ENCODE measurements at places on chromosomes 16 and 17. TPM values are rescaled to one million over a fixed set of nuclear protein-coding genes. Genes with fewer than 3 reads are reported as not detected.
A peak's percentile ranks its signal among the peaks of the same experiment; 100 is the strongest.

DNA sequence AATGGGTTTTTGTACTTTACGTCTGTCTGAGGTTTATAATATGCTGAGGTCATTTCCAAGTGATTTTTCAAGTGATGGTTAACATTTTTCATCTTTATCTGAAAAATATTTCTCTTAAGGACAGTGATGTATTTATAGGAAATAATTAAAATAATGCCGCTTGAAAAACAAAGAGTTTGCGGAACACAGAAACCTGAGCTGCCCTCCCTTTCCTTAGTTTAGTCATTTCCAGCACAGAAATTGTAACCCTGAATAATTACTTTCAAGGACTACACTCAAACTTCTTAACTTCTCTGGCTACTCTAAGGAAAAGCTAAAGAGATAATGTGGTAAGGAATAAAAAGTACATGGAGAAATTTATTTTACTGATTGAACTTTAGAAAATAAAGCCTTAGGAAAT lies 54.6 kb downstream of the MRTFB start:
- no peak overlapping the region for H3K27ac ChIP-seq
- H3K4me1 ChIP-seq, result no peaks in the 10 kb centered on the region
- no peak overlapping the region for H3K4me3 ChIP-seq
- H3K27me3 ChIP-seq, result no peaks in the 10 kb centered on the region
- DNase-seq, result no peak

GRCh38 chr17:15382914-15383313 lies 41.5 kb upstream of the TEKT3 start:
- H3K36me3 ChIP-seq, result no peaks in the 10 kb centered on the region
- H3K27ac ChIP-seq, result no peak overlapping the region

DNA sequence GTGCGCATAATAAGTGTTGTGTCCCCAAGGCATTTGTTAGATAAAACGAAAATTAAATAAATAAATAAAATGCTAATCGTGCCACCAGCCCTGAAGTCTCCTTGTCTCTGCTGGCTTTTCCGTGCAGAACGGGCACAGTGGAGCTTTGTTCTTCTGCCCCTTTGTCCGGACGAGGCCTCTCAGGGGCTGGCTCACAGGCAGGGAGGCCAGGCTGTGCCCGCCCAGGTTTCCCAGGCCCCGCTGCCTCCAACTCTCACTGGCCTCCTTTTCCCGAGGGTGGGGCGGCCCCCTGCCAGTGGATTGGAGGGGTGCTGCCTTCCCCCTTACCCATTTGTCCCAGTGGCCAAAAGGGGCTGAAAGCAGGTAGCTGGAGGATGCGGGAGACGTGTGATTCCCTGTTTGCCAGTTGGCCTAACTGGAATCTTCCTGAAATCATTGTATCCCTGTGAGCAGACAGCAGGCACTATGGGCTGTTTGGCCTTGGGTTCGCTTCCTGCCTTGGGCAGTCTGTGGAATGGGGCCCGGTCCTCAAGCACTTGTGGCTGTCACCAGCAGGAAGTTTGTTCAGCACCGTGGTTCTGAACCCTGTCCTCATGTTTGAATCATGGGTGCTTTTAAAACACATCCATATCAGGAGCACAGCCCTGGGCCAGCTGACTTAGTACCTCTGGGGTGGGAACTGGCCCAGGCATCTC lies 64.4 kb downstream of the KSR1 start:
- H3K4me3 ChIP-seq, result no peak overlapping the region
- peaks cover 61% of the 10 kb centered on the region for H3K4me1 ChIP-seq
- H3K27me3 ChIP-seq, result no peaks in the 10 kb centered on the region
- H3K36me3 ChIP-seq, result no peaks in the 10 kb centered on the region
- DNase-seq, result no peak

DNA sequence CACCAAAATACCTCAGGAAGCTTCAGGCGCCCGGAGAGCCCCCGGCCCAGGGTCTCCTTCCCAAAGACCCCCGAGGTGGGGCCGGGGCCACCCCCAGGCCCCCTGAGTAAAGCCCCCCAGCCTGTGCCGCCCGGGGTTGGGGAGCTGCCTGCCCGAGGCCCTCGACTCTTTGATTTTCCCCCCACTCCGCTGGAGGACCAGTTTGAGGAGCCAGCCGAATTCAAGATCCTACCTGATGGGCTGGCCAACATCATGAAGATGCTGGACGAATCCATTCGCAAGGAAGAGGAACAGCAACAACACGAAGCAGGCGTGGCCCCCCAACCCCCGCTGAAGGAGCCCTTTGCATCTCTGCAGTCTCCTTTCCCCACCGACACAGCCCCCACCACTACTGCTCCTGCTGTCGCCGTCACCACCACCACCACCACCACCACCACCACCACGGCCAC lies 6.7 kb upstream of the TMEM88 start:
- peaks cover 47% of the 10 kb centered on the region for H3K4me1 ChIP-seq
- H3K36me3 ChIP-seq, result no peaks in the 10 kb centered on the region
- no peak overlapping the region for H3K27ac ChIP-seq
- H3K27me3 ChIP-seq, result no peaks in the 10 kb centered on the region
- DNase-seq, result no peak

DNA sequence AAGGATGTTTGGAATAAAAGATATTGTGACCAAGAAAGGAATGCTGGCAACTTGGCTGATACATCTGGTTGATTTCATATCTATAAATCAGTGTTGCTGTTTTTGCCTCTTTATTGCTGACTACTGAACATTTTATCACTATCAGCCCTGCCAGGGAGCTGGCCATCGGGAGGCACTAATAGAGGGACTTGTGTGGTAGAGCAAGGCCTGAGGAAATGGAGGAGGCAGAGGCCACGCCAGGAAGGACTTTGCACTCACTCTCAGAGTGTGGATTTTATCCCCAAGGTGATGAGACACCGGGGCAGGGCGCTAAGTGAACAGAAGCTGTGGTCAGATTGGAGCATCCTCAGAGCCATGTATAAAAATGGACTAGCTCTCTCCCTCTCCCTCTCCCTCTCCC lies 9.3 kb upstream of the CYB561 start:
- DNase-seq, result no peak
- no peak overlapping the region for H3K27ac ChIP-seq
- H3K4me3 ChIP-seq, result no peak overlapping the region
- peaks cover 4% of the 10 kb centered on the region for H3K4me1 ChIP-seq

DNA sequence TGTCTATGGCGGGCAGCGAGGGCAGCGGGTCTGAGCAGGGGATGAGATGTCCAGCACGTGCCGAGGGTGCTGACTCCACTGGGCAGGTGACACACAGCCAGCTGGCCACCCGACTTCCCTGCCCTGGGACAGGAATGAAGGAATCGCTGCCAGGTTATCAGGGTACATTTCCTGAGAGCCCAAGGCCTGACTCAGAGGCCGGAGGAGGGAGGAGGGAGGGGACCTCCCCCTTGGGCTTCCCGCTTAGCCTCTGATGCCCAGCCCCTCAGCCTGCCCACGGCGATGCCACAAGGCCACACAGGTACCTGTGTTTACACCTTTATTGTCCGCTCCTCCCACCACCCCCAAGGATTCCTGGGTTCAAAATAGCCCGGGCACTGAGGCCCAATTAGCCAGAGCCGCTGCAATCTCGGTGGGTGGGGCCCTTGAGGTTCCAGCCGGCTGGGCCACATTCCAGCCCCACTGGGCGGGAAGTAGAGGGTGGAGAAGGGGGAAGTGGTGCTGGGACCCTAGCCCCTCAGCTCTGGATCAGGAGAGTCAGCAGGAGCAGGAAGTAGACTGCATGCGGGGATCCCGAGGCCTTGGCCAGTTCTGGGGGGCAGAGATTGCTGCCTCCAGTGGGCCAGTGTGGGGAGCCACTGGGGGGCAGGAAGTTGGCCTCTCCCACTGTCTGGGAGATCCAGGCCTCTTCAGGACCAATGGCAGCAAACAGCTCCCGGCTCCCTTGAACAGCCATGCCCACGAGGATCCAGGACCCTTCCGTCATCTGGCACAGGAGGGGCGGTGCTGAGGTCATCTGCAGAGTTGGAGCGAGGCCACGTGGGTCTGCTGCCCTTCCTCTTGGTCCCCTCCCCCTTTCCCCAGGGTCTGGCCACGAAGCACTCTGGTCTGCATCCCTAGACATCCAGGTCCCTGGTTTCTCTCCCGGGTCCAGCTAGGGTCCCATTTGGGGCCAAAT lies 3.4 kb upstream of the PRSS8 start:
- H3K4me1 ChIP-seq, result peaks cover 10% of the 10 kb centered on the region
- no peak overlapping the region for H3K27ac ChIP-seq
- no peak for DNase-seq
- H3K27me3 ChIP-seq, result no peaks in the 10 kb centered on the region
- no peaks in the 10 kb centered on the region for H3K36me3 ChIP-seq
- no peak overlapping the region for H3K4me3 ChIP-seq

DNA sequence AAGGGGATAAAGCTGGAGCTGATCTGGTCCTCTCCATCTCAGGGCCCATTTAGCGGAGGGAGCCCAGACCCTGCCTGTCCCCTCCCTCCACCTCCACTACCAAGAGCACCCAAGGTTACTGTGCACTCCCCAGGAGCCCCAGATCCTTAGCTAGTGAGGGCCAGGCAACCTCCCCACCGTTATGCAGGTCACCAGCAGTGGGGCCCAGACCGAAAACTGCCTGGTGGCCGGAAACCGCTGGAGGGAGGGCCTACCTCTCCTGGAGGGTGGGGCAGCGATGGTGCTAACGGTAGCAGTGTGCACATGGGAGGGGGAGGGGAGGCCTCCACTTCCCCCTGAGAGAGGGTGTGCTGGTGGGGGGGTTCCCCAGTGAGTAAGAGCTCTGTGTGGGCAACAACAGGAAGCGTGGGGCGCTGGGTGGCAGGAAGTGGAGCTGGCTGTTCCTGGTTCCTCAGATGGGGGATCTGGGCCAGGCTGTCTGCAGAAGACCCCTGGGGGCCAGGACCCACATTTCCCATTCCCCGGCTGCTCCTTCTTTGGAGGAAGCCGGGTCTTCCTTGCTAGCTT lies 4.4 kb downstream of the FMNL1 start:
- no peaks in the 10 kb centered on the region for H3K27me3 ChIP-seq
- peaks cover 42% of the 10 kb centered on the region for H3K36me3 ChIP-seq
- peak overlapping the region; percentile 93 for H3K4me3 ChIP-seq
- peak; percentile 99 for DNase-seq

DNA sequence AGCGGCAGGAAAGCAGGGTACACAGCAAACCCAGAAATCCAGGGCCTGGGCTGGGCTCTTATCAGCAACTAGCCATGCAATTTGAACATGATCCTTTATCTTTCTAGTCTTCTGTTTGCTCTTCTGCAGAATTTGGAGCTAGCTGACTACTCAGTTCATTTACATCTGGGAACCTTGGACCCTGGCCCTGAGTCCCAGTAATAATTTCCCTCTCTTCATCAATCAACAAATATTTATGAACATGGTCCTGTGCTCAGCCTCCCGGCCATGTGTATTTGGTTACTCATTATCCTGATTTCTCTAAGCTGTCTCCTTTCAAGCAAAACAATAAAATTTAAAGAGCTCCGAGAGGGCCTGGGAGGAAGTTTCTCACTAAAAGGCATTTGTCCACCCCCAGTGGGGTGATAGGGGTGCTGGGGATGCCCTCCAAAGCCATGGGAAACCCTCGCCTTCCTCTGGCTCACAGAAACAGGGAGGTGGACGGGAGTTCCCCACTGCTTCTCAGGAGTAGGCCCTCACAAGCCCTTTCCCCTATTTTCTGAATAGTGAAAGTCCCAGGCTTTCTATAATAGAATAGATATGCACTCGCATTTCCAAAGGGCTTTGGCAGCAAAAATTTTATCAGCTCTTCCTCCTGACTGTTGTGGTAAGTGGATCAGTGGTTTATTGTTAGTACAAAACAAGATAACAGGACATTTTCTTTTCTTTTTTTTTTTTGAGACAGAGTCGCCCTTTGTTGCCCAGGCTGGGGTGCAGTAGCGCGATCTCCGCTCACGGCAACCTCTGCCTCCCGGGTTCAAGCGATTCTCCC lies 6.9 kb upstream of the WDR59 start:
- no peak overlapping the region for H3K27ac ChIP-seq
- peaks cover 13% of the 10 kb centered on the region for H3K27me3 ChIP-seq
- no peaks in the 10 kb centered on the region for H3K36me3 ChIP-seq
- H3K4me3 ChIP-seq, result no peak overlapping the region

- DNase-seq, result no peak
- peaks cover 29% of the 10 kb centered on the region for H3K36me3 ChIP-seq
- H3K4me1 ChIP-seq, result peaks cover 13% of the 10 kb centered on the region
- H3K4me3 ChIP-seq, result no peak overlapping the region
Measured at GRCh38 chr17:35293151-35293847, 50.4 kb downstream of the SLFN5 start.

DNA sequence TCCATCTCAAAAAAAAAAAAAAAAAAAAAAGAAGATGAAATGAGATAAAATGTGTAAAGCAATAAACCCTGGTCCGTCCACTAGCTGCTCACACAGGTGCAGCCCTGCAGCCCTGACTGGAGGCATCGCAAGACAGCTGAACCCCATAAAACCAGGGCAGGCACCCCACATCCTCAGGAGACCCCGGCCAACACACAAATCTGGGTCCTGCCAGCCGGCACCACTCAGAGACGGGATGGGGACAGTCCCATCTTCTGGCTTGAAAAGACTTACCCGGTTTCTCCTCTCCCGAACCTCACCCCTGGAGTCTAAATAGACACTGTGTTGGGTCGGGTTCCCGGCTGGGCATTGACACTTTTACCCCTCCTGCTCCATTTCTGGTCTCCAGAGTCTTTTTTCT lies 52.7 kb upstream of the TNRC6C start:
- peaks cover 21% of the 10 kb centered on the region for H3K27me3 ChIP-seq
- H3K4me3 ChIP-seq, result no peak overlapping the region
- H3K4me1 ChIP-seq, result no peaks in the 10 kb centered on the region
- DNase-seq, result no peak
- no peak overlapping the region for H3K27ac ChIP-seq
- no peaks in the 10 kb centered on the region for H3K36me3 ChIP-seq

DNA sequence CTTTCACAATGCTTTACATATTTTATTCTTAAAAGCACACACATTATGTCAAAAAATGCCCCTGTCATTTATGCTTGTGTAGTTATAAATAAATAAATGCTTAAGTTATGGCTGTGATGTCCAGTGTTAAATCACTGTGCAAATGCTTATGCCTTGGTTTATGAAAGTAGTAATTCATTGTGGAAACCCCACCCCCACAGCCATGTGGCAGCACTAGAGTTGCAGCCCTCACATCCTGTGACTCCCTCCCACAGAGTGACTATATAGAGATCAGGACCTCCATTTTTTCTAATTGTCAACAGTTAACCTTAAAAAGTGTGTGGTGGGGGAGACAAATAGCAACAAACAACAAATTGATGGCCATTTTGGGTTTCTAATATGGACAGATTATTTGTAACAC lies 2.4 kb downstream of the SKAP1 start:
- no peaks in the 10 kb centered on the region for H3K27me3 ChIP-seq
- peaks cover 56% of the 10 kb centered on the region for H3K4me1 ChIP-seq
- peak; percentile 88 for DNase-seq
- H3K4me3 ChIP-seq, result peak overlapping the region; percentile 82
- H3K36me3 ChIP-seq, result peaks cover 36% of the 10 kb centered on the region

DNA sequence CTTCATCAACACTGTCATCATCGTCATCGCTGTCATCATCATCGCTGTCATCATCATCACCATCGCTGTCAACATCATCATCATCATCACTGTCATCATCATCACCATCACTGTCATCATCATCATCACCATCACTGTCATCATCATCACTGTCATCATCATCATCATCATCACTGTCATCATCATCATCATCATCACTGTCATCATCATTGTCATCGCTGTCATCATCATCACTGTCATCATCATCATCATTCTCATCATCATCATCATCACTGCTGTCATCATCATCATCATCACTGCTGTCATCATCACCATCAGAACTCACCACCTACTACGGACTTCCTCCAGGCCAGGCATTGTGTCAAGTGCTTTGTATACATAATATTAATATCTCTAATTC lies 160.6 kb downstream of the AIPL1 start:
- H3K27me3 ChIP-seq, result peaks cover 1% of the 10 kb centered on the region
- no peaks in the 10 kb centered on the region for H3K36me3 ChIP-seq

PLA2G10 gene
- total RNA-seq, result not detected

PRSS33 gene
- not detected for total RNA-seq

RAB37 gene
- total RNA-seq, result 36.7 TPM

CD300A gene
- total RNA-seq, result 15.8 TPM

WNK4 gene
- total RNA-seq, result 0.20 TPM

PRAC1 gene
- not detected for total RNA-seq
